ENCODE measurements at places on chromosomes 3 and 15.
A peak's percentile ranks its signal among the peaks of the same experiment; 100 is the strongest.

DNA sequence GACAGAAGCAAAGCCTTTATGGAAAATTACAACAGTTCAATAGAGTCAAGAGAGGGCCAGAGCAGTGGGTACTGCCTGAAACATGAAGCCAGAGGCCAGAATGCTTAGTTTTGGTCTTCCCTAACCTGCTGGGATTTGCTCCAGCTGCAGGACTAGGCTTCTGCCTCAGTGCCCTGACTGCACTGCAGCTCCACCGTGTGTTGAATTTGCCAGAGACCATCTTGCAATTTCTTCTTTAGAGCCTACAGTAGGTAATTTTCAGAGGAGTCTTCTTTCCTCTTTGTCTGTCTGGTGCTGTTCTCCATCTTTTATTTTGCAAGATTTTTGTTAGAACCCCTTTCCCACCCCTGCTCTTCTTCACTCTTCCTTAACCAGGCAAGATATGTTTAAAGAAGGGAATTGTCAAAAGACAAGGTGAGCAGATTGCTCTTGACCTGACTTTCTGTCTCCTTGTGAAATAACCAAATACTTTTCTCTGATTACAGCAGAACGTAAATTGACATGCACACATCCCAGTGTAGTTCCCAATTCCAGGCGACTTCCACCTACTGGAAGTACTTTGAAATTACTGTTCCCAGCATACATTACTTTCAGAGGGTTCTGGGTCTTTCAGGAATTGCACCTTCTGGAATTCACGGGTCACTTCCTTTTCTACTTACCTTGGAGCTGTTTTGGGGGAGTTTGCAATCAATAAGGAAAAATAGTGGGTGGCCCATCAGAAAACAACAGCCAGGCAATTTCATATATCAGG lies 161.2 kb downstream of the MINAR1 start:
- DNase-seq = no peak

DNA sequence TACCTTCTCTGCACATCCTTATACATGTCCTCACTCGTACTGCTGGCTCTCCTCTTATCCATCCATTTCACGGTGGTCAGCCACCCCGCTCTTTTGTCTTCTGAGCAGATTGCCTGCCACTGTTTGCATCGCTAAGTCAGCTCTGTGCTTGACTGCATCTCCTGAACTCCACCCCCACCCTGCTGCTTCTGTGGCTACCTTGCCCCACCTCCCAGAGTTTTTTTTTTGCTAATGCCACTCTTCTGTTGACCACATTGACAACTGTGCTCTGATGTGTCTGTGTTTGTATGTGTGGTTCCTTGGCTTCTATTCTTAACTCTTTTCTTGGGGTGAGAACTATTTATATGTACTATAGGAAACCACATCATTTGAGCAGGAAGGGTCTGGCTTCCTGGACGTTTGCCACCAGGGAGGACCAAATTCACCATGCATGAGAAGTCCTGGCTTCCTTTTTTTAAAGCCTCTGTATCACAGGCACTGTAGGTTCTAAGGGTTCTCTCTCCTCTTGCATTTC lies 12.8 kb upstream of the MTMR10 start:
- DNase-seq = no peak

DNA sequence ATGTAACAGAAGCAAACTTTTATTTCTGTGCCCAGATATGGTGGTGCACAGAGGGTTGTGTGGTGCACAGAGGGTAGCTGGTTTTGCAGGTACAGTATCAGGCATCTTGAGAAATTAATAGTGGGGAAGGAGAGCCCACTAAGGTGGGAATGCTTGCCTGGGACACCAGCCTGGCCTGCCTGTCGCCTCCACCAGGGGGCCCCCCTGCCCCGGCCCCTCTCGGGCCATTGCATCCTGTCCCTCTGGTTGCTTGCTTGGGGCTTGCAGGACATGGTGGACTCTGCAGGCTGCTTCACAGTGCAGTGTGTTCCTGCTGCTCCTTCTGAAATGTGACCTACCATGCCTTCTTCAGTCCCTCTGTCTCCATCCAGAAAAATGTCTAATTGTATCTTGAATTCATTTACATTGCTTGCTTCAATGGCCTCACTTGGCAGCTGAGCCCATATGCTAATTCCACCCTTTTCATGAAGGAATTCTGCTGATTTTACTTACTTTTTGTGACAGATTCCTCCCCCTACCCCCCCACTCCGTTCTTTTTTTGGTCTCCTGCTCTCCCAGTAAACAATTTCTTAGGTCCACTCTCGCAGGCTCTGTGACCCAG lies 73.6 kb downstream of the EEFSEC start:
- peak; percentile 63 for DNase-seq

DNA sequence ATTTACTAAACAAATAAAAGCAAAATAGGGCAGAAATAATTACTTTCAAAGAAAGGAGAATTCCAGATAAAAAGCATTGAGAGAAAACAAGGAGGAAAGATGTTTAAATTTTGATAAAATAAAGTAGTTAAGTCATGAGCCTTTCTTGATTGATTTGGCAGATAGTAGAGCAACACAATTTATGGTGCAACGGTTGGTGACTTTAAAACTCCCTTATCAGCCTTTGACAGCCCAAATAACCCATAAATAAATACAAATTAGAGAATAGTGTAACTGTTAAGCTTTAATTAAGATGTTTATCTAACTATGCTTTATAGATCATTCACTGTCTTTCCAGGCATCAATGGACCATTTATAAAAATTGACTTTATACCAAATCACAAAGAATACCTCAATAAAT lies 54.0 kb upstream of the EIF1B start:
- no peak for DNase-seq

DNA sequence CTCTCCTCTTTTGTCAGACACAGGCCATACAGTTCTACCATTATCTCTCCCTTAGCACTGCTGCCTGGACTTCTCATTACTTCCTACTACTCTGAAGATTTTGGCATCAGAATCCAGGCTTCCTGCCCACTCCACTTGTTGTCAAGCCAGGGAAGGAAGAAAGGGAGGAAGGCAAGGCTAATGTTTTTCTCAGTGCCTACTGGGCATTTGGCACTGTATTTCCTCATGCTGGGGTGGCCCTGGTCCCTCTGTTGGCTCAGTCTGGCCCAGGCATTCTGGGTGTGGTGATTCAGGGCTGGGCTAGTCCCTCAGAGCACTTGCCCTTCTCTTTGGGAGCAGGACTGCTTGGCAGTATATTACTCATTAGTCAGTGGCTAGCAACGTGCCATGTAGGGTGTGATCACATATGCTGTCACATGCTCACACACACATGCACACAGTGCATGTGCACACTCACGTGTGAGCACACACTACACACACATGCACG lies 52.9 kb downstream of the BSN start:
- no peak for DNase-seq

- DNase-seq = no peak
Measured at GRCh38 chr3:100810671-100811070, 101.4 kb downstream of the TFG start.

- no peak for DNase-seq
Measured at GRCh38 chr3:101675709-101676215, 1.2 kb downstream of the ZBTB11 start.

DNA sequence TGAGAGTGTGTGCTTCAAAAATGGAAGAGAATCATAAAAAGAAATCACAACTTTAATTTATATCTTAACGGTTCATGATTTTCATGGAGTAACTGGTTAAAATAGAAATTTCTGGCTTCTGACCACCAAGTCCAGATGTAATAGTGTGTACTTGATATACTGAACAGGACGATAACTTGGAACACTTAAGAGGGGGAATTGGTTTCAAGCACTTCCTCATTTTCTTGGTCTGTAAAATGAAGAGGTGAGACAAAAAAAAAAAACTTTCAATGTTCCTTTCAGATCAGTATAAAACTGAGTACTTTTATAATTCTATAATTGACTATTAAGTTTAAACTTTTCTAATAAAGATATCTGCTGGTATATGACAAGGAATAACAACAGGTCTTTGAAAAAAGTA lies 64.0 kb upstream of the TRA2B start:
- DNase-seq = no peak

All from neural crest cell (in vitro differentiated cells).